Thoracic aorta (tissue), 2 donors: ENCODE measurements at places on chromosomes 2 and 18. TPM values are rescaled to one million over a fixed set of nuclear protein-coding genes. Genes with fewer than 3 reads are reported as not detected.

- H3K36me3 ChIP-seq = no peaks in the 10 kb centered on the region
- H3K4me3 ChIP-seq = no peak overlapping the region
- no peak overlapping the region for H3K27ac ChIP-seq
- H3K4me1 ChIP-seq = no peaks in the 10 kb centered on the region
- no peak for DNase-seq
Observed at GRCh38 chr2:165287094-165287778, 48.0 kb downstream of the SCN2A start.

SMIM21 gene
- total RNA-seq = not detected

LRP1B gene
- total RNA-seq = 0.28 TPM

DNA sequence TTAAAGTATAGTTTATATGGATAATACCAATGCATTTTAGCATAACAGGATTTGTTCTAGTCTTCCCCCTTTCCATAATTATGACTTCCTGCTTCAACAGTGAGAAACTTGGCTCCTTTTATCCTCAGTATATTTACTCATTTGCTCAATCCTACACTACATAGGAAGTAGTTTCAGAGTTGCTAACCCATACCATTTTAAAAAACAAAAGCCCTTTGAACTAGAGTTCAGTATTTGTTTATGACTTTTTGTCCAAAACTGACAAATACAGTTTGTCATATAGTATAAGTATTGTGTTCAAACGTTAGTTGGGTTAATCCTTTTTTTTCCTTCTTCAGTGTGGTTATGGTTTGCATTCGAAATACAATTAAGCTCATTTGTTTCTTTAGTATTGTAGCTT lies 5.9 kb upstream of the DNAJC27 start:
- no peak for DNase-seq
- no peak overlapping the region for H3K27ac ChIP-seq
- no peaks in the 10 kb centered on the region for H3K36me3 ChIP-seq
- no peak overlapping the region for H3K4me3 ChIP-seq
- no peaks in the 10 kb centered on the region for H3K4me1 ChIP-seq

DNA sequence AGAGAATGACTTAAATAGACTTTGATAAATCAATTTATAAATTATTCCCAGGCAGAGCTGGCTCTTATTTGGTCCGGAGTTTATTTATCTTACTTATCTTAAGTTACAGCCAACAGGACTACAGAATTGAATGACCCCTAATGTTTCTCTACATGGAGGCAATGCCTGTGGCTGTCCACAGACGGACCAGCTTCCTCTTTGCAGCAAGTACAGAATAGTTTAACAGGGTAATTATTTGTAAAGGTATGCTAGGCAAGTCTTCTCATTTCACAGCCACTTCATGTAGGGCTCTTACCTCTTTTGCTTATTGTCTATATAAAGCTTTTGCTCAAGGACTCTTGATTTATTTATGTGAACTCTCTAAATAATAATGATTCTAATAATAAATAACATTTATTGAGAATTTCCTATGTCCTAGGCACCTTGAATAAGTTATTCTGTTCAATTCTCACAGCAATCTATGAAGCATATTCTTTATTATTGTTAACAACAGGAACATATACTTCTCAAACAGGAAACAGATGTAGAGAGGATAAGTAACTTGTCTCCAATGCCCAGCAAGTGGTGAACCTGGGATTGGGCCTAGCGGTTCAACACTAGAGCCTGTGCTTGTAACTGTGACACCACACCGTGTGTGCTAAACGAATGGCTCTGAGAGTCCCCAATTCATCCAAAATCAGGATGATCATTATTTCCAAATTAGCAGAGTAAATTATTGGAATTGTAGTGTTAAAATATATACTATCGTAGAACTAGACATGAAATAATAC lies 58.8 kb upstream of the NXPH2 start:
- DNase-seq = no peak
- H3K27me3 ChIP-seq = no peaks in the 10 kb centered on the region
- no peak overlapping the region for H3K27ac ChIP-seq
- no peaks in the 10 kb centered on the region for H3K36me3 ChIP-seq
- H3K4me3 ChIP-seq = no peak overlapping the region

DNA sequence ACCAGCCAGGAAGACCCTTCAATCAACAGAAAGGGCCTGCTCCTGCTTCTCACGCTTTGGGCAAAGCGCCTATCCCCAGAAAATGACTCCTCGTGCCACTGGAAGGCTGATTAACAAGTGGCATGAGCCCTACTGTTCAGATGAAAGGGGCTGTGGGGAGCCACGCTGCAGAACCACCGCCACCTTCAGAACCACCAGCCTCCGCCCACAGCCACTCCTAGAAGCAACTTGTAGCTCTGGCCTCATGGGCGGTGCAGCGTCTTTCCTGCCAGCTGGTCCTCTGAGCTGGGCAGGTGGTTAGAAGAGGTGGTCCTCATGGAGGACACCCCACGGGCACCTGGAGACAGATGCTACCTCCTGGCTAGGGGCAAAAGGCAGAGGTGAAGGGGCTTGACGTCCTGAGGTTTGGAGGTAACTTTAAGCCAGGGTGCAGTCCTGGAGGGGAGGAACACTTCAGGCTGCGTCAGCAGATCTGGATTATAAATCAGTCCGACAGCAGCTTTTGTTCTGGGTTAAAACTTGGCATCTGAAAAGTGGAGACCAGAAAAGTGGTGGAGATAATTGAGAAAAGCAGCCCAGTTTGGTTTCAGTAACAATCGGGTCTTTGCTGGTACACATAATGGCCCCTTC lies 861 bp upstream of the SEMA4C start:
- peaks cover 55% of the 10 kb centered on the region for H3K4me1 ChIP-seq
- H3K27ac ChIP-seq = peak overlapping the region; percentile 97
- H3K27me3 ChIP-seq = no peaks in the 10 kb centered on the region
- no peak for DNase-seq
- H3K36me3 ChIP-seq = peaks cover 16% of the 10 kb centered on the region

DNA sequence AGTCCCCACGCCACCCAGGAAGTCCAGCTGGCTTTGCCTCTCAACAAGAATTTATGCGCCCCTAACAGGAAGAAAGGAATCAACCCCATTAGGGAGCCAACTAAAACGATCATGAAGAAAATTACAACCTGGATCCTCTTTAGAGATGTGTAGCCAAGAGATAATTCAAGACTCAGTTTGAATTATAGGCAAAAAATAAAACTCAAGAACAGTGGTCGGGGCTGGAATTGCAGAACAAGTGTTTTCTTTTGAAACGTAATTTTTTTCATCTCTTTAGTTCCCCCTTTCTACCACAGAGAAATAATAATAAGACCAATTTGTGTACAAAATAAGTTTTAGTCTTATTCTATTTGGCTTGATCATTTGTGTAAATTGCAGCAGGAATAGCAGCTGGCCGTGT lies 22.4 kb downstream of the PDCD1 start:
- no peaks in the 10 kb centered on the region for H3K27me3 ChIP-seq
- no peak overlapping the region for H3K4me3 ChIP-seq
- no peaks in the 10 kb centered on the region for H3K36me3 ChIP-seq
- peaks cover 13% of the 10 kb centered on the region for H3K4me1 ChIP-seq
- no peak for DNase-seq
- no peak overlapping the region for H3K27ac ChIP-seq

GRCh38 chr2:184599054-184599871 lies 934 bp downstream of the ZNF804A start:
- H3K36me3 ChIP-seq = no peaks in the 10 kb centered on the region
- H3K4me3 ChIP-seq = peak overlapping the region; percentile 83
- H3K4me1 ChIP-seq = no peaks in the 10 kb centered on the region
- no peak for DNase-seq
- no peak overlapping the region for H3K27ac ChIP-seq

DNA sequence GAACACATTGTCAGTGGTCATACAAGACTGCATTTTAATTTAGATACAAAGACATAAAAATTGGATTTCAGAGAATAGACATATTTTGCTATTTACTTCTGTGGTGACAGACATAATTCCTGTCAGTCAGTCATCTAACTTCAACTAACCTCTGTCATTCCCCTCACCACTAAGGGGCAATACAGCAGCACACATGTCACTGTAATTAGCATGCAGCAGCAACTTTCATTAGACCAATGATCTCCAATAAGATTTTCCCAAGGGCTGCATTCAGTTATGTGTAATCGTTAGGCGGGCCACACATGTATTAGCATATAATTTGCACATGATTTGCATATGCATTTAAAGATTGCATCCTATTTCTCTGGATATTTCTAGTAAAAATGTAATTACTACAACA lies 624.5 kb downstream of the NR4A2 start:
- no peak overlapping the region for H3K27ac ChIP-seq
- H3K36me3 ChIP-seq = no peaks in the 10 kb centered on the region
- no peak overlapping the region for H3K4me3 ChIP-seq

NXPH2 gene
- not detected for total RNA-seq

DNA sequence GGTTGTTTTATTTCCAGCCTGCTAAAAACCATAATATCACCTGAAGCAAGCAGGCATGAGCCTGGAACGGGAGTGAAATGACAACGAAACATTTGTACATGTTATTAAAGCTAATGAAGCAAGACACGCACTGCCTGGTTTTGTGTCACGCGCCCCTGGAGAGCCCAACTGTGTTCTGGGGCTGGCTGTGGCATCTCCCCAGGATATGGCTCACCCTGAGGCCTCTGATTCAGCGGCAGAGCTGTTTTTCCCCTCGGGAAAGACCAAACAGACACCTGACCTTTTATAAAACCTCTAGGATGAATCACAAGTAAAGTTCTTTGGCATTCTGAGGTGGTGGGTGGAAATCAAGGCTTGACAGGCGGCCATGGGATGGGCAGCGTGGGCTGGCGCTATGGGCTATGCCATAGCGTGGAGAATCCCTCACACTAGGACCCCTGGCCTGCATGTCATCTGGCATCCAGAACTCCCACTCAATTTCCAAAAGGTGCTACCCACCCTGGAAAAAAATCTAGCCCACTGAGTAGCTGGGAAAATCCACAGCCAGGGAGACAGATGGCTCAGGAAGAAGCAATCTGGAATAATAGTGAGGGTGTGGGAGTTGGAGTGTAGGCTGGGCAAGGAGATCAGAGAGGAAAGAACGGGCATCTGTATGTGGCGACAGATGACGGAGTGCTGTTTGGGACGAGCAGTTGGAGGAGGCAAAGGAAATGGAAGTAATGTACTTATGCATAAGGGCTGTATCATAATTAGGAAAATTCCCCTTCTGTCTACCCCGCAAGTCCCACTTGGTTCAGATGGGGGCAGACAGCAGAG lies 262.0 kb downstream of the AFF3 start:
- H3K27ac ChIP-seq = no peak overlapping the region
- no peak for DNase-seq
- H3K4me1 ChIP-seq = peaks cover 2% of the 10 kb centered on the region
- H3K36me3 ChIP-seq = no peaks in the 10 kb centered on the region
- no peaks in the 10 kb centered on the region for H3K27me3 ChIP-seq

GRCh38 chr18:46754188-46754587 lies 2.7 kb downstream of the ST8SIA5 start:
- H3K4me1 ChIP-seq = peaks cover 10% of the 10 kb centered on the region
- no peak for DNase-seq
- H3K27me3 ChIP-seq = no peaks in the 10 kb centered on the region
- H3K4me3 ChIP-seq = no peak overlapping the region
- H3K36me3 ChIP-seq = no peaks in the 10 kb centered on the region

DNA sequence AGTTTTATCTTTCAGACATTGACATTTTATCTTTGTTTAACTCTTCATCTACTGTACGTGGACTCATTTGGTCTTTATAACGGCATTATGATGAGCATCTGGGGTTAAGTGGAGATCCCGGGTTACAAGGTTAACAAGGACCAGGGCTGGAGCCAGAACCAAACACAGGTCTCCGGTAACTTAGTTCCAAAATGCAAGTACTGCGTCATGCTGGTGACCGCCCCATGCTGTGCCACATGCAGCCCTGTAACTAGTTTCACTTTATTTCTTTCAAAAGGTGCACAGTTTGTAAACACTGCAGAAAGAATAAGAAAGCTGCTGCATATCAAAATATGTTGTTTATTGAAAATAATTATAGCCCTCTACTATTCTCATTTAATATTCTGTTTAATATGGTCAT lies 3.1 kb downstream of the SLC5A7 start:
- no peak overlapping the region for H3K4me3 ChIP-seq
- no peaks in the 10 kb centered on the region for H3K36me3 ChIP-seq
- no peaks in the 10 kb centered on the region for H3K27me3 ChIP-seq
- peaks cover 11% of the 10 kb centered on the region for H3K4me1 ChIP-seq

DNA sequence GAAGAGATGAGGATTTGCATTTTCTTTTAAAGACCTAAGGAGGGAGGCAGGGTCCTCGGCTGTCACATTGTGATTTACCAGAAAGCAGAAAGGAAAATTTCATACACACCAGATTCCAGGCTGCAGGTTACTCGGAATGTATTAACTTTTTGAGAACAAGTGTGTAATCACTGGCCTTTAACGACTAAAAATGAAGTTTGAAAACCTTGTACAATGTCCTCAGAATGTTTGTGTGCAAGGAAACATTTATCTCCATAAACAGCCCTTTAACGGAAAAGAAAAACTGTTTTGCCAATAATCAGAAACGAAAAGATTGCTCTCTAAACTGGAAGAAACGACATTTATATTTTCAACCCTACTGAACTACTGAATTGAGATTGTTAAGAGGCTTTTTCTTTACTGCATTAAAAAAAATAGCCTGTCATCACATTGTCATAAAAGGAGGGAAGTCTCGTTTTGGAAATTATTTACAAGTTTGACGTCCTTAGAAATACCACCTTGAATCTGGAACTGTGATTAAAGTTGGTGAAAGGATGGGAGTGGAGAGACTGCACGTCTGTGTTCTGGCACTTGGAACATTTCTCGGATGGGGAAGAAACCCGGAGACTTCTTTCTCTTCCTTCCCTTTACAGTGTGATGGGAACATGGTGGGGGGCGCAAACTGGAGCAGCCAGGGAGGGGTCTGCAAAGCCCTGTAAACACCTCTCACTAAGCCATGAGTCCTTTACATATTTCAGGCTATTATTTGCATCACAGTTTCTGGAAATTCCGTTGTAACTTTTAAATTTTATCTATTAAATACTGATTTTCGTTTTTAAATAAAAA lies 134.1 kb upstream of the SIX3 start:
- no peaks in the 10 kb centered on the region for H3K36me3 ChIP-seq
- peaks cover 28% of the 10 kb centered on the region for H3K27me3 ChIP-seq
- no peak for DNase-seq
- H3K4me3 ChIP-seq = no peak overlapping the region

- H3K4me3 ChIP-seq = no peak overlapping the region
- no peaks in the 10 kb centered on the region for H3K27me3 ChIP-seq
- no peaks in the 10 kb centered on the region for H3K36me3 ChIP-seq
Observed at GRCh38 chr2:124915567-124915966, 890.5 kb downstream of the CNTNAP5 start.

SERPINB10 gene
- not detected for total RNA-seq

DNA sequence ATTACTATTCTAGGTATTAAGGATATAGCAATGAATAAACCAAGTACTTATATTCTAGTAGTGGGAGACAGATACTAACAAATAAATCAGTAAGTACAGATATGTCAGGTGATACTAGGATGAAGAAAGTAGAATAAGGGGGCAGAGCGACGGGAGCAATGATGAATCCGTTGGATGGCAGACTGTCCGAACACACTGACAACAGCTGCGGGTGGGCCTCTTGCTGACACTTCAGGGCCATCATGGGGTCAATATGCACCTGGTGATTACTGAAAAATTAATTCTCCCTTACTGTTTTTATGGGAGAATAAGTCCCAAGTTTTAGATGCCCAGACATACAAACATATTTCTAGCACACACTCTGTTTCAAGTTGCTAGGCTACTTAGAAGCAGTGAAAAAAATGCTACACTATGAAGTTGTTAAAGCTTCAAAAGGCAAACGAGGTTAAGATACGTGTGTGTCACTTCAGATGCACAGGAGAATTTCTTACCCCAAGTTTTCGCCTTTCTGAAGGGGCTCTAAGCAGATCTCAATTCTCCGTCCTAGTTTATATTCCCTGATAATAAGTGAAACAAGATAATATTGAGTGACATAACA lies 78.7 kb downstream of the USP40 start:
- H3K27me3 ChIP-seq = no peaks in the 10 kb centered on the region
- H3K27ac ChIP-seq = peak overlapping the region; percentile 89
- no peak for DNase-seq

MSH2 gene
- total RNA-seq = 4.7 TPM
